ENCODE measurements at places on chromosomes 16 and 17. TPM values are rescaled to one million over a fixed set of nuclear protein-coding genes. Genes with fewer than 3 reads are reported as not detected.

DNA sequence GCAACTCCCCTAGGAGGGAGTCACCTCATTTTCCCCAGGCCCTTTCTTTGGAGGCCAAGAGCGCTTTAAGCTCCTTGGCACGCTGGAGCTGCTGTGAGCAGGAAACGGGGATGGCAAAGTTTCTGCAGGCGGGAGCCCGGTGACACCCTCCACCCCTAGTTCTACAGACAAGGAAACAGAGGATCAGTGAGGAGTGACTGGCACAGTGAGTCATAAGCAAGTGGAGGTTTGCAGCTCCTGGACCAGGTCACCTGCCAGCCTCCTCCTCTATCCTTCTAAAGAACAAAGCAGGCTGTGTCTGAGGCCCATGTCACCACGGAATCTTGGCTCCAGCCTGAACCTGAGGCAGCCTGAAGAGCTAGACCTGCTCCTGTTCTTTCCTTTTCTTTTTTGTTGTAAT is 141.9 kb downstream of the TMEM132E start:
- H3K27me3 ChIP-seq = no peaks in the 10 kb centered on the region
- no peak for DNase-seq
- H3K27ac ChIP-seq = no peak overlapping the region
- H3K4me3 ChIP-seq = no peak overlapping the region
- H3K4me1 ChIP-seq = no peaks in the 10 kb centered on the region

- H3K27ac ChIP-seq = no peak overlapping the region
- DNase-seq = no peak
- H3K4me3 ChIP-seq = no peak overlapping the region
- no peaks in the 10 kb centered on the region for H3K4me1 ChIP-seq
- H3K27me3 ChIP-seq = no peaks in the 10 kb centered on the region
These were observed 13.2 kb upstream of the NAGPA start for GRCh38 chr16:5046914-5047313.

DNA sequence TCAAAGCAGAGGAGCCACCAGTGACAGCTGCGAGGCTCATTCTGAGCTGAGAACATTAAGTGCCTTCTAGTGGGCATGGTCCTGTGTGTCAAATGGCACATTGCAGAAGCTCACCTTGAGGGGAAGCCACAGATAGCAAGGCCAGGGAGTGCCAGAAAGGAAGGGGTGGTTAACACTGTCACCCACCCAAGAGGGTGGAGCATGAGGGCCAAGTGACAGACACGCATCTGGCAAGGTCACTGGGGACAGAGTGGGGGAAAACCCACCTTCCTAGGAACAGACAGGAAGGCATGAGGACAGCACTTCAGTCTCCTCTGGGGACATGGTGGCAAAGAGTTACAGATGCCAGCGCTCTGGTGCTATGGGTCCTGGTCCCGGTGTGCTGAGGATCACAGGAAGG is 22.1 kb downstream of the NUBP1 start:
- DNase-seq = no peak
- no peak overlapping the region for H3K27ac ChIP-seq
- no peak overlapping the region for H3K4me3 ChIP-seq
- H3K27me3 ChIP-seq = no peaks in the 10 kb centered on the region
- peaks cover 41% of the 10 kb centered on the region for H3K36me3 ChIP-seq
- H3K4me1 ChIP-seq = peaks cover 5% of the 10 kb centered on the region

DNA sequence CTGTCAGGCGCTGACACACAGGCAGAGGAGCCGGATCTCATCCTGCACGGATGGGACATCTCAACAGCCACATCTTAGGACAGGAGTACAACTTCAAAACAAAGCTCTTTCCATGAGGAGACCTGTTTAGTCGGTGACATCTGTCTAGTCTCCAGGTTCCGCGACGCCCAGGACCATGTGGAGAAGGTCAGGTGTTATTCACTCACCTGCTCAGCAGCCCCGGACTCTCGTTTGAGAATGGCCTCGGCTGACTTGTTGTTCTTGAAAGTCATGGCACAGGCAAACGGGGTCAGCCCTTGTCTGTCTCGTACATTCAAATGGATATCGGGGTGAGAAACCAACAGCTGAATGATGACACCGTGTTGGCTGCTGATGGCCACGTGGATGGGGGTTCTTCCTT is 35.7 kb downstream of the CYB5D2 start:
- H3K27me3 ChIP-seq = no peaks in the 10 kb centered on the region
- no peak overlapping the region for H3K4me3 ChIP-seq
- H3K36me3 ChIP-seq = peaks cover 83% of the 10 kb centered on the region
- DNase-seq = no peak
- H3K4me1 ChIP-seq = no peaks in the 10 kb centered on the region
- H3K27ac ChIP-seq = no peak overlapping the region

GRCh38 chr17:35089586-35090296 is 26.2 kb upstream of the RFFL start:
- DNase-seq = peak; percentile 47
- H3K4me1 ChIP-seq = peaks cover 28% of the 10 kb centered on the region
- H3K36me3 ChIP-seq = no peaks in the 10 kb centered on the region
- peak overlapping the region; percentile 64 for H3K4me3 ChIP-seq

The SHCBP1 gene
- 1.4 TPM for total RNA-seq

GRCh38 chr17:8479431-8479947 is 43.8 kb downstream of the NDEL1 start:
- H3K27ac ChIP-seq = peak overlapping the region; percentile 24
- H3K4me1 ChIP-seq = no peaks in the 10 kb centered on the region
- H3K36me3 ChIP-seq = peaks cover 98% of the 10 kb centered on the region
- H3K4me3 ChIP-seq = no peak overlapping the region

DNA sequence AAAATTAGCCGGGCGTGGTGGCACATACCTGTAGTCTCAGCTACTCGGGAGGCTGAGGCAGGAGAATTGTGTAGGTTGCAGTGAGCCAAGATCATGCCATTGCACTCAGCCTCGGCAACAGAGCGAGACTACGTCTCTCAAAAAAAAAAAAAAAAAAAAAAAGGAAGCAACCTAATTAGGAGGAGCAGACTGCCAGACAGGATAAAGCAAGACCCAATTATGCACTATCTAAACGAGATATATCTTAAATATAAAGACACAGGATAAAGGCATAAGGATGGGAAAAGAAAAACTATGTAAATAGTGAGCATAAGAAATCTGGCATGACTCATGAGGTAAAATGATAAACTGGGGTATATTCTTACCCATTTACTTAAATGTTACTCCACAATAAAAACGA is 4.9 kb downstream of the TXNDC11 start:
- no peak overlapping the region for H3K4me3 ChIP-seq

The OR3A3 gene
- total RNA-seq = not detected

The PIK3R5 gene
- total RNA-seq = 175 TPM

DNA sequence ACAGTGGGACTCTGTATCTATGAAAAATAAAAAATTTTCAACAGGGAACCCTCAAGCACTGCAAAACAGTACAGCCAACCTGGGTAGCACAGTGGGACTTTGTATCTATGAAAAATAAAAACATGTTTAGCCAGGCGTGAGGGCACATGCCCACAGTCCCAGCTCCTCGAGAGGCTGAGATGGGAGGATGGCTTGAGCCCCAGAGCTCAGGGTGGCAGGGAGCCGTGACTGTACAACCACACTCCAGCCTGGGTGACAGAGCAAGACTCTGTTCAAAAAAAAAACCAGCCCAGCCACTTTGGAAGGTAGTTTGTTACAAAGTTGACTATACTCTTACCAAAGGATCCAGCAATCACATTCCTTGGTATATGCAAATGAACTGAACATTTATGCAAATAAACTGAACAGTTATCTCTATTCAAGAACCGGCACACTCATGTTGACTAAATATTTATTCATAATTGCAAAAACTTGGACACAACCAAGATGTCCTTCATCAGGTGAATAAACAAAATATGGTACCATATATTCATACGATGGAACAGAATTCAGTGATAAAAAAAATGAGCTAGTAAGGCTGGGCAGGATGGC is 5.2 kb downstream of the RPH3AL start:
- H3K4me3 ChIP-seq = no peak overlapping the region
- peaks cover 49% of the 10 kb centered on the region for H3K4me1 ChIP-seq
- H3K27ac ChIP-seq = peak overlapping the region; percentile 89
- no peaks in the 10 kb centered on the region for H3K27me3 ChIP-seq
- DNase-seq = no peak

The BRIP1 gene
- total RNA-seq = 0.76 TPM
